ENCODE measurements at places on chromosomes 1 and 21.

GRCh38 chr1:53077599-53077965, 15.6 kb downstream of the PODN start:
- no peak for DNase-seq

DNA sequence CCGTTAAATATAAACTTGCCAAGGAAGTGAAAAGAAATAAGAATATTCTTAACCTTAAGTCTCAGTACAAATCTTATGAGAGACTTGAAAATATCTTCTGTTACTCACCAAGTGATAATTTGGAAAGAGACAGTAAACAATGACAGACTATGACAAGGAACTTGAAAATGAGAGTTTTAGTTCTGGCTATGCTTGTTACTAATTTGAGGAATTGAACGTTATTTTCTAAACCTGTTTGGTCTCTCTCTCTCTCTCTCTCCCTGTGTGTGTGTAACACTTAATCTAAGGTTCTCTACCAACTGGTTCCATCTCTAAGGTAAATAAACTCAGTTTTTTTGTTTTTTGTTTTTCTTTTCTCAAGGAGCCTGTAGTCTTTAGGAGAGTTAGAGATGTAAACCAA, 161.8 kb downstream of the AMY1C start:
- DNase-seq: no peak

GRCh38 chr1:116993286-116993685, 8.3 kb upstream of the CD101 start:
- DNase-seq: no peak

- no peak for DNase-seq
Measured at GRCh38 chr21:14875704-14876523, 188.9 kb downstream of the NRIP1 start.

GRCh38 chr21:27526451-27526850, 559.6 kb upstream of the ADAMTS5 start:
- no peak for DNase-seq
